ENCODE measurements at places on chromosomes 2 and 18.

GRCh38 chr2:180657054-180657453 lies 323.4 kb upstream of the UBE2E3 start:
- no peak for DNase-seq

GRCh38 chr2:127239395-127239794 lies 19.3 kb upstream of the CYP27C1 start:
- no peak for DNase-seq

- DNase-seq, result no peak
Observed at GRCh38 chr2:205593891-205594290, 88.4 kb upstream of the NRP2 start.

DNA sequence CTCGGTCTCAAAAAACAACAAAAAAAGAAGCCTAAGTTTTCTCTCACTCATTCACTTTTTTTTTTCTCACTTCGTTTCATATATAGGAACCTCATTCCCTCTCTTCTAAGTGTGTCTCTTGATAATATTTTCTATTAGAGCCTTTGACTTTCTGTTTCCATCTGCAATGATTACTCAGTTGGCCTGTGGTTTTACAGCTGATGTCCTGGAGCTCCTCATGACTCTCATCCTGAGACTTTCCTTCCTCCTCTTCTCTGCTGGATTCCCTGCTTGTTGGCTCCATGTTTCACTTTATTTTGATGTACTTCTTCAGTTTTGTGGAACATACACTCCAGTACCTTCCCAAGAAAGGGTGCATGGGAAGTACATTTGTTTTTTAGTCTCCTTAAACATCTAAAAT lies 154.2 kb upstream of the GATA6 start:
- no peak for DNase-seq

GRCh38 chr2:143582046-143582747 lies 453.0 kb downstream of the ARHGAP15 start:
- no peak for DNase-seq

- DNase-seq, result no peak
Observed at GRCh38 chr2:203470371-203470770, 64.7 kb downstream of the RAPH1 start.

- DNase-seq, result no peak
Observed at GRCh38 chr2:177550264-177551200, 158.0 kb downstream of the AGPS start.

DNA sequence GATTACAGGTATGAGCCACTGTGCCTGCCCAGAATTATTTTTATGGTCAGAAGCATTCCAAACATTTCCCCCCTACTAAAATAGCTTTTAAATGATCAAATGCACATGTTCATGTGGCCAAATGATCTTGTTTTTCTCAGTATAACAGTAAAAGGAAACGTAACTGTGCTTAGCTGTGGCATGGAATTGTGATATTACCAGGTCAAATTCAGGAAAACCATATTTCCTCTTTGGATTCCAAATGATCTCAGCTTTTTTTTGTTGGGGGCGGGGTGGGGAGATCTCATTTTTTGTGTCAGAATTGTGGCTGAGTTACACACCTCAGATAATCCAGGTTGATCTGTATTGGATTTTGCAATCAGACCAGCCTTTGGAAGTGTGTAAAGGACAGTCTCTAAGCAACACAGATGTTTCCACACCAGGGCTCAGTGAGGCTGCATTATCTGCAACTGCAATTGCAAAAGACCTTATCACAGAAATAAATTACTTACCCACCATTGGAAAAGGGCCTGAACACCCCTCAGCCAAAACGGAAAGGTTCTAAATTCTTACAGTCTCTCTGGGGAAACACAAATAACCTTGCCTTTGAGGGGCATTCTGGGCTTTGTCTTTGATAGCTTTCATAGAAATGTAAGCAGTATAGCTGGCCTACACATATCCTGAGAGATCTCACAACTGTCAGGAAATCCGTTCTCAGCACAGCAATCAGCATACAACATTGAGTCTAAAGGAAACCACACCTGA lies 8.4 kb downstream of the CASP10 start:
- DNase-seq, result peak; percentile 67

GRCh38 chr2:67834482-67834881 lies 228.3 kb downstream of the C1D start:
- DNase-seq, result no peak

- no peak for DNase-seq
Observed at GRCh38 chr2:26617588-26618083, 23.5 kb downstream of the CIB4 start.

- DNase-seq, result no peak
Observed at GRCh38 chr2:240277073-240277806, 136.8 kb upstream of the OTOS start.

DNA sequence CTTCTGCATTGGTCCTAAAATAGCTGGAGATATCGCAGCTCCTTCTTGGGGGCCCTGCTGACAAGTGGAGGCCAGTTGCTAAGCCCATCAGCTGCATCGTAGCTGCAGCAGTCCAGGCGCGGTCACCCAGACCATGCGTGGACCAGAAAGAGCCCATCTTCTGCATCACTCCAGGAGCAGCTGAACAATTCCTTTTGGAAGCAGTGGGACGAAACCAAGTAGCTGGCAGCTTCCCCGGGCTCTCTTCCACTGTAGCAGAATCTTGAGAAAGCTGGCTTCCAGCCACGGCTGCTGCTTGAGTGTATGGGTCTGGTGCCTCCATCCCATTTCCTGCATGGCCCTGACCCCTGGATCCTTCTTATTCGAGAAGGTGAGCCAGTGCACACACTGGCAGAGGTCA lies 22.2 kb upstream of the CAB39 start:
- DNase-seq, result no peak

DNA sequence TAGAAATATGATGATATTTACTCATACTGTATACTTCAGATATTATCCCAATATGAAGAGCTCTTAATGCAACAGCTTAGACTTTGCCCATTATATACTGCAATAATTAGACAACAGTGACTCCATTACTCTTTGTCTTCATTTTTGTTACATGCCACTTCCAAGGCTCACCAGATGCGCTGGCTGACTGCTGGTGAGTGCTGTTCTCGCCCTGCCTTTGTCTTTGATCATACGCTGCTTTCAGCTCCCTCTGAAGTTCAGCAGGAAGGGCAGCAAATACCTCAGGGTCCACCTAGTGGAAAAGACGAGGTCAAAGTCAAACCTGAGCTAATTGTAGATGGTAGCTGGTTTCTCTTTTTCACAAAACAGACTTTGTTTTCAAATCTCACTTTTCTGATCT lies 66.3 kb downstream of the EIF5B start:
- no peak for DNase-seq

DNA sequence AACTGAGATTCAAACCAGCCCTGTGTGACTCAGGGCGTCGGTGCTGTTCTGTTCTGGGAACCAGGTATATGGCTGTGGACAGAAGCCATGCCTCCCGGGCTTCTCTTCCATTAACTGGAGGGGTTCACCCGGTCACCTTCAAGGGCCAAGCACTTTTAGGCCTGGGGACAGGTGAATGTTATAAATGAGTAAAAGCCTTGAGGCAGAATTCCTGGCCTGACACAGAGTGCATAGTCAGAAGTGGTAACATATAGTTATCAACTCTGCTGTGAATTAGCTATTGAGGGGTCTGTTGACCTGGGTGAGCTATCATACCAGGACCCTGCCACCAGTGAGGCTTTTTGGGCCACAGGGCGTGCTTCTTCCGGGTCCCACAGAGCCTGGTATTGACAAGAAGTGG lies 2.7 kb downstream of the FHOD3 start:
- DNase-seq, result no peak

- no peak for DNase-seq
Observed at GRCh38 chr2:42852798-42853197, 60.4 kb upstream of the HAAO start.

DNA sequence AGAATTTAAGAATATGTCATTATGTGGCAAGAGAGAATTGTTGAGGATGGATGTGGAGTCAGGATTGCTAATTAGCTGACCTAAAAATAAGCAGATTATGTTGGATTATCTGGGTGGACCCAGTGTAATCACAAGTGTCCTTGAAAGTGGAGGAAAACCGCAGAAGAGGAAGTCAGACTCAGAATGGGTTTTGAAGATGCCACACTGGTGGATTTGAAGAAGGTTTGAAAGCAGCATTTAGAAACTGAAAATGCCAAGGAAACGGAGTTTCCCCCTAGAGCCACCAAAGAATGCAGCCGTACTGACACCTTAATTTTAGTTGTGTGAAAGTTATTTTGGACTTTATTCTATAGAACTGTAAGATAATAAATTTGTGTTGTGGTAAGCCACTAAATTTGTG lies 41.6 kb upstream of the DPP10 start:
- peak; percentile 38 for DNase-seq

- no peak for DNase-seq
Observed at GRCh38 chr18:433960-434359, 66.5 kb downstream of the COLEC12 start.

- DNase-seq, result no peak
Observed at GRCh38 chr2:207467716-207468347, 61.9 kb upstream of the CREB1 start.

DNA sequence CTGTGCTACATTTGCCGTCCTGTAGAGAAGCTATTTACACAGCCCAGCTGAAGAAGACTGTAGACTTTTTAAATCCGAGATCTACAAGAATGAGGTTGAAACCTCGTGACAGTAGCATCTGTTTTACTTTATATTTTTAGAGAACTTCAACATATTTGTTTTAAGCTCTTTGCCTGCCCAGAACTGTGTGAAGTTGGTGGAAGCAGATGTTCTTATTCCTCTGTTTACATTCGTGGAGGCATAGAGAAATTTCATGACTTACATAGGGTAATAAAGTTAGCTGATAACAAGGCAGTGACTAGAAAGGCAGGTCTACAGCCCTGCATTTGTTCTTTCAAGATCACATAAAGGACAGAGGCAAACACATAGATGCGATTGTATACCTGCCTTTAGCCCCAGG lies 47.0 kb upstream of the MAP3K20 start:
- DNase-seq, result no peak

- DNase-seq, result no peak
Observed at GRCh38 chr2:96802721-96803120, 13.3 kb upstream of the CNNM3 start.

DNA sequence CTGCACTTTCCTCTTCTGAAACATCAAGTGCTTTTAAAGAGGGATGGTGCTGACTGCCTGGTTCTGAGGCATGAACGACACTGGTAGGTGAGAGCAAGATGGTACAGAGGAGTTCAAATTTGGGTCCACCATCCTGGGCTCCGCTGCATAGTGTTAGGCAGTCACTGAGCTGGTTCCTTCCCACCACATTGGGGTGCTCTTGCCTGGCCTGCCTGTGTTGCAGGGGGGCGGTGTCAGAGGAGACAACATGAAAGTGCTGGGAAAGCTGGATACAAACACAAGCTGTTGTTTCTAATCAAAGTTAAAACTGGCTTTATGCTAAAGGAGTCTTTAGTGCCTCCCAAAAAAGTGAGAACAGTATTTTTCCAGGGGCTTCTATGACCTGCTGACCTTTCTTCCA lies 258.1 kb downstream of the GBX2 start:
- DNase-seq, result peak; percentile 10

DNA sequence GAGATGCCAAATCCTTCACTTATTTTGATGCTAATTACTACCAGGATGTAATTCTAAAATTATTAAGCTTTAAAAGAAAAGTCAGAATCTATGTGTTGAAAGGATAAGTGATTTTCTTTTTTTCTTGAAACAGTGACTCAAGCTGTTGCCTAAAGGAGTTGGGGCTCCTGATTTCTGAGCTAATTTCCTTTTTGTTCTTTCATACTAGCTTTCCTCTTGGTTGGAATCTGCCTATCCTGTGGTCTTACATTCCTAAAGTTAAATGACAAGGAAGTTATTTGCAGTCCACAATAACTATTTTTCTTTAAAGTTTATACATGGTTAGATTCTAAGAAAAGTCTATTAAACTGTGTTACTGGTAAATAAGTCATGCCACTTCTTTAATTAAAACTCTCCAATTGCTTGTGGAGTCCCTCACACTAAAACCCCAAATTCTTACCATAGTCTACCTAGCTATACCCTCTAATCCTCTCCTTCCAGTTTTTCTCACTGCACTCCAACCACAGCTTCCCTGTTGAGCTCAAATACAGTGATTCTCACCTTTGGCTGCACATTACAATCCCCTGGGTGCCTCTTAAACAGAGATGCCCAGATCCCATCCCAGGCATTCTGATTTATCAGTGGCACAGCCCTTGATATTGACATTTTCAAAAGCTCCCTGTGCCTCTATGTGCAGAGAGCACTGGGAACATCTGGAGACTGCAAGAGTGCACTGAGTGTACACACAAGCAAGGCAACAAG lies 63.3 kb upstream of the EFEMP1 start:
- no peak for DNase-seq

- DNase-seq, result no peak
Observed at GRCh38 chr2:200679127-200679526, 93.3 kb downstream of the AOX1 start.

- peak; percentile 87 for DNase-seq
Observed at GRCh38 chr2:37324786-37325624, at the start of gene PRKD3. Gene PRKD3 (minus strand): TSS chr2:37324833. CDS start chr2:37316524, 8,309 bp downstream.

DNA sequence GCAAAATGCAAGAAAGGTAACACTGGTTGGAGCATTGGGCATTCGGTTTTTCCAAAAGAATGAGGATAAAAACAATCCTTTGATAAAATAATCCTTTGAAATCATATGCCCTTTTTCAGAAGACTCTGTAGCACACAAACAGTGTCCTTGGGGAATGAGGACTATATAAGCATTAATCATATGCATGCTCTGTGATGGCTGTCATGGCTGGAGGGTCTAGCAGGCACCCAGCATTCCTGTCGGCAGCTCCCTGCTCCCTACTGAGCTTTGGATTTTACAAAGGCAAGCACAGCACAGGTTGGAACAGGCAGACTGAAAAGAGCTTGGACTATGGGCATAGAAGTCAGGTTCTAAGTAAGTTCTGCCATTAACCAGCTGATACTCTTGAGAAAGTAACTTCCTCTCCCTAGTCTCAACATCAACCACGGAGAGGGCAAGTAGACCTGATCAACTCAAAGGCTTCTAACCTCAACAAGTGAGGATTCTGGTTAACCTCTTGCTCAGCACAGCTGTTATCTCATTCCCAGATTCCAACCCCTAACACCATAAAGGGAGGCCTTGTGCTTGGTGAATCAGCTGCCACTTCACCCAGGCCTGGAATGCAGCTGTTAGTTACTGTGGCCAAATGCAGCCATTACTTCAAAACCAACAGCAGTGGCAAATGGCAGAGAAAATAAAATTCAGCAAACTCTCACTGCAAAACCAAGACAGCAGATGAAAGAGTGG lies 29.5 kb downstream of the GALNT14 start:
- no peak for DNase-seq

GRCh38 chr2:224248944-224249371 lies 152.9 kb downstream of the FAM124B start:
- no peak for DNase-seq

DNA sequence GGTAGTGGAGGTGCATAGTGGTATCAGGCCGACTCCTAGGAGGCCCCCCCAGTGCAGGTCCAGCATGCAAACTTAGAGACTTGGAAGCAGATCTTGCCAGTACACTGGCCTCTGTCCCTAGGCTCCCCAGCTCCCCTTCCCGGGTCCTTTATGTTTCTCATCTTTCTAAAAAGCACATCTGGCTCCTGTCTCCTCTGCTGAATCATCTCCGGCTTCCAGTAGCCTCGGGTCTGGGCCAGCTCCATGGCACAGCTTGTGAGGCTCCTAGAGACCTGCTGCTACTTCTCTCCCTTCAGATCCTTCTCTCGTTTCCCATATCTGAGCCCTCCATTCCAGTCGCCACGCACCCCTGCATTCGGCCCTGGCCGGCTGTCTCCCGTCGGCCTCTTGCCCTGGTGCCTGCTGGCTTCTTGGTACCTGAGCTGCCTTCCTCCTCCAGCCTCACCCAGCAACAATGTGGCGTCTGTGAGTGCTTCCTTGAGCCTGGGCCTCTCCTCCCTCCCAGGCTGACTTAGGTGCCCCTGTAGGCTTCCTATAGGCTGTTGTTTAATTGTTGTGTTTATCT lies 6.6 kb downstream of the TRAF3IP1 start:
- DNase-seq, result no peak

- peak; percentile 75 for DNase-seq
Observed at GRCh38 chr2:217988014-217988839, 14.6 kb downstream of the TNS1 start.
